ENCODE measurements at places on chromosomes 7 and 10.

DNA sequence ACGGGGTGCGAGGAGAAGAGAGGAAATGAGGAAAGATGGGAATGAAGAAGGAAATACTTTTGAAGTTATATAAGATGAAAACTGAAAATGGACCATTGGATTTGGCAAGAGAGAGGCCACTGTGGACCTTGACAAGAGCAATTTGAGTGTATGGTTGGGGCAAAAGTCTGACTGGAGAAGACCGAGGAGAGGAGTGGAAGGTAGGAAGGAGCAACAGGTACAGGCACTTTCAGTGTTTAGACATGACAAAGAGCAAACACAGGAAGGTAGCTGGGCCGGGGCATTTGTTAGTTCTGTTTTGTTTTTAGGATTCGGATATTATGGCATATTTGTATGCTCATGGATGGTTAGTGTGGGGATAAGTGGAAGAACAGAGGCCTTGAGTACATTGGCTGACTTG lies 99.4 kb downstream of the TAF3 start:
- DNase-seq = no peak

DNA sequence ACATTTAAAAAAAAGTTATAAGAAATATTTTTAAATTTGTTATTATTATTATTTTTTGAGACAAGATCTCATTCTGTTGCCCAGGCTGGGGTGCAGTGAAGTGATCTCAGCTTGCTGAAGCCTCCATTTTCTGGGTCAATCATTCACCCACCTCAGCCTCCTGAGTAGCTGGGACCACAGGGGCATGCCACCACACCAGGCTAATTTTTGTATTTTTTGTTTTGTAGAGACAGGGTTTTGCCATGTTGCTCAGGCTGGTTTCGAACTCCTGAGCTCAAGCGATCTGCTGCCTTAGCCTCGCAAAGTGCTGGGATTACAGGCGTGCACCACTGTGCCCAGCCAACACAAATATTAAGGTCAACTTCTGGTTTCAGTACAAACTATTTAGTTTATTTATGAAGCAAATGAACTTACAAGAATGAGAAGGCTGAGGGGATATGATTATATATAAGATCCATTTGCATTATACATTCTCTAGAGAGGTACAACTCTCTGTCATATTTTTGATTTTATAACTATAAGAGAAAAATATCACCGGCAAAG lies 45.9 kb upstream of the FAM133B start:
- DNase-seq = no peak

DNA sequence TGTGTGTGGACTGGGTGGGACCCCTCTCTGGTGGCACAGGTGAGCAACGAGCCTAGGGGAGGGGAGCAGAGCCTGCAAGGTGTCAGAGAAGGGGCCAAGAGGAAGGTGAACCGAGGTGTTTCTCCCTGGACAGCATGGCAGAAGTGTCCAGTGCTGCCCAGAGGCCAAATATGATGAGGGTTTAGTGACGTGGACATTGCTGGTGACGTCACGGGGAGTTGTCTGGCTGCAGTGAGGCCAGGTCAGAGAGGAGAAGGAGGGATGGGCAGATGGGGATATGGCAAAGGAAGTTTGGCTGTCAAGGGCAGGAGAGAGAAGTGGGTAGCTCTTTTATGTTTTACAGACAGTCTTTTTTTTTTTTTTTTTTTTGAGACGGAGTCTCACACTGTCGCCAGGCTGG lies 2.6 kb upstream of the ZNF853 start:
- no peak for DNase-seq

- no peak for DNase-seq
These were observed 134.7 kb downstream of the POLR1F start for GRCh38 chr7:19574131-19574530.

DNA sequence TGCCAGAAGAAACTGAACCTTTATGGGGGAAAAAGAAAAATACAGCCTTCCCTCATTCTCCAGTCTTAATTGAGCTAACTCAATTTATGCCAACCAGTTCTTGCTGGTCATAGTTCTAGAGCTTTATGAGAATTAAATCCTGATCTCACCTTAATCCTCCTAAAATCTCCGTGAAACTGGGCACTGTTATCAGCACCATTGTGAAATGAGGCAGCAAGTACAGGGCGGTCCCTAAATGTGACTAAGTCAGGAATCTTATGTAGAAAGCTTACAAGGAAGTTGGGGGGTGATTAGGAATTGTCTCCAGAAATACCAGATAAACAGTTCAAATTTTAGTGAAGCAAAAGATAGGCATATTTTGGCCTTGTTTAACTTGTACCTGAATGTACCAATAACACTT lies 10.7 kb upstream of the INSYN2A start:
- no peak for DNase-seq

- DNase-seq = no peak
These were observed 12.8 kb upstream of the IRF5 start for GRCh38 chr7:128924707-128925588.

DNA sequence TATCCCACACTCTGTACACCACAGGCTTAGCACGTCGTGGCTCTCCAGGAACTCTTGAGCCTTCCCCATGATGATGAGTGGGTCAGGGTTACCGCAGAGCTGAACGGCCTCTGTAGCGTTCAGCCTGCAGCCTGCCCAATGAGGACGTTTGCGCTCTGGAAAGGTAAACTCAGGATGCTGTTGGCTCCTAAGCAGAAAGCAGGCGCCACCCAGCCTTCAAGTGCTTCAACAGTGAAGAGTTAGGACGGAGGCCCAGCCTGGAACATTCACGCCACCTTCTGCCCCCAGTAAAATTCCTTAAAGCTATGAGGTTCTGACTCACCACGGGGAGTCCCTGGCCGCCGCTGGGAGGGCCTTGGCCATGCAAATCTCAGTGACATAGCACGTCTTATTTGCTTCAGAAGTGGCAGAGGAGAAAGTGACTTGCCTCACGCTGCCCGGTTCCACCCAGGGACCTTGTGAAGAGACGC lies 161.5 kb upstream of the SH2B2 start:
- DNase-seq = no peak

DNA sequence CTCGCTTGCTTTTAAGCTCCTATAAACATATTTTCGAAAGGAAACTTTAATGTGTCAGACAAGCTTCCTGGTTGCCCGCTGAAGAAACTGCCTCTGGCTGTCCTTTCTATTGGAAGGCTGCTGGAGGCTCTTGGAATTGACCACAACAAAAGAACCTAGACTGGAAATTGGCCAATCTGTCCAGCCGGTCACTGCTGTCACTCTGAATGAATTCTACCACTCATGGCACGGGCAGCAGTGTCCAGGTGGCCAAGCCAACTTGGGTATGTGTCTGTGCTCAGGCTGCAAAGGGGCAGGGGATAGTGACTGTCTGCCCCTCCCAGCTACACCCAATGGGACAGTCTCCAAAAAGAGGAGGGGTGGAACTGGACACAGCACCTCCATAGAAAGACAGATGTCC lies 57.6 kb downstream of the CDH23 start:
- no peak for DNase-seq

DNA sequence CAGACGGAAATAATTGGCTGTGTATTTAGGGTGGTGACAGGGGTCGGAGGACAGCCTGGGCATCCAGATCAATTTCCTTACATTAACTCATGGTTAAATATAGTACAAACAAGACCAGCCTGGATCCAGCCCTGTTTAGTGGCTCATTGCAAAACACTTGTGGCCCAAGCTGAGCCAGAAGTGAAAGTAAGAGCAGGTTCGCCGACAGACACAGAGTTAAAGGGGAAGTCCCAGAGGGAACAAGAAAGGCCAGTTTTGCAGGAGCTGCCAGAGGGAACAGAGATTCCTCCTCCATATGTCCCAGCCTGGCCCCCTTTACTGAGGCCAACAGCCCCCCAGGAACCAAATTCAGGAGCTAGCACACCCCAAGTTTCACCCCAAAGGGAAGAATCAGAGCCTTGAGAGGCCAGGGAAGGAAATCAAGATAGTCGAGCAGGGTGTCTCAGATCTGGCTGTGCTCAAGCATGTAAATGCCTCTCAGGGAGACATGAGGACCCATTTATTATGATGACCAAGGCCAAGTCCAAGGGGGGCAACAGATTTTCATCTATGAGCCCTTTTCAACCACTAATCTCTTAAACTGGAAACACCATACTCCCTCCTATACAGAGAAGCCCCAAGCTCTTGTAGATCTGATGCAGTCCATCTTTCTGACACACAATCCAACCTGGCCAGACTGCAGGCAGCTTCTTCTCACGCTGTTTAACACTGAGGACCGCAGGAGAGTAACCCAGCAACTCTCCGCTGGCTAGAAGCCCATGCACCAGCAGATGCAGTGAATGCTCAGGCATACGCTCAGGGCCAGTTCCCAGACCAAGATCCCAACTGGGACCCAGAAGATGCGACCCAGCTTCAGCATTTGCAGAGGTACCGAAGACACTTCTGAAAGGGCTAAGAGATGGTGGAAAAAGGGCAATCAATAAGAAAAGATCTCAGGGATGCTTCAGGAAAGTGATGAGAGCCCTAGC lies 15.9 kb upstream of the ADCK2 start:
- DNase-seq = no peak

DNA sequence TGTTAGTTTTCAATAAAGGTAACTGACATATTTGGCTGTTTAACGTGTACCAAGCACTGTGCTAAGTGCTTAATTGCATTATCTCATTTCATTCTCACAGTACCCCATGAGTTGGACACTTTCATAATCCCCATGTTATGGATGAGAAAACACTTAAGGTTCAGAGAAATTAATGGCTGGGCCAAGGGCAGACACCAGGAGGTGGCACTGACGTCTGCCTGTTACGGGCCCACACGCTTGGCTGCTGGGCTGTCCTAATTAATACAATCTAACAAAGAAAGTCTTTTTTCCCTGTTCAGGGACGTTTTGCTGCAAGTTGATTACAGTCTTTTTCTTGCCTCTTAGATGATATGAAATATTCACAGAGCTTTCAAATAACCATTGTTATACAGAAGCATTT lies 16.1 kb downstream of the DYDC2 start:
- DNase-seq = no peak

DNA sequence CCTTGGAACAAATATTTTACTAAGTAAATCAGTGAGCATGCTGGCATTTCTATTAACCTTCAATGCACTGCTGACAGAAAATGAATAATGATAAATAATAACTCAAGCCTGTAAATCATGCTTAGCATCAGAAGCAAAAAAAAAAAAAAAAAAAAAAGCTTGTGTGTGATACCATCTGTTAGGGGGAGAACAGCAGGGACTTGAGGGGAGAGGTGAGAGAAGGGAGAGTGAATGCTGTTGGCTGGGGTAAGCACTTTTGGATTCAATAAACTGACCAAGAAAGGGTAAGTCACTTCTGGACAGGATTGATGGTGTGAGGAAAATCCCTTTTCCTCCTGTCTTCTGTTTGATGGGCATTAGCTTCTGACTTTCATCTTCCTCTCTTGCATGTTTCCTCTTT lies 996.4 kb downstream of the KCNMA1 start:
- no peak for DNase-seq

DNA sequence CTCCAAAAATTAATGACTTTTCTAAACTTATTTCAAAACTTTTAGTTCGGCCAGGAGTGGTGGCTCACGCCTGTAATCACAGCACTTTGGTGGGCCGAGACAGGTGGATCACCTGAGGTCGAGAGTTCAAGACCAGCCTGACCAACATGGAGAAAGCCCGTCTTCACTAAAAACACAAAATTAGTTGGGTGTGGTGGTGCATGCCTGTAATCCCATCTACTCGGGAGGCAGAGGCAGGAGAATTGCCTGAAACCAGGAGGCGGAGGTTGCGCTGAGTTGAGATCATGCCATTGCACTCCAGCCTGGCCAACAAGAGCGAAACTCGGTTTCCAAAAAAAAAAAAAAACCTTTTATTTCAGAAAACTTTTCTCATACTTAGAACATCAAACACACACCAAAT lies 8.3 kb downstream of the NAMPT start:
- DNase-seq = no peak

DNA sequence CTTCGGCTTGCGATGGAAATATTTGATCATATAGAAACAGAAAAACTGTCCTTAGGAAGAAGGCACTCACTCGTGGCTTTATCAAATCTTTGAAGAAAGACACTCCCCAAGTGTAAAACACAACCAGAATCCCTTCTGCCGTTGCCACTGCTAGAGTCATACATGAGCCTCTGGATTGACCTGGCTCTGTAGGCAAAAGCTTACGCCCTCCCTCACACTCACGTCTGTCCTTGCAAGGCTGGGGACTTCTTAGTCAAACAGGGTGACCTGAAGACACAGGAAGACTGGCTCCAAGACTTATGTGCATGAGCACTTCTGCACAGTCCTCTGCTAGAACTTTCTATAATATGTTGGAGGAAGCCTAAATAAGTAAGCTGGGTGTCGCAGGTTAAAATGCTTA lies 135.4 kb upstream of the MDFIC start:
- DNase-seq = no peak

- no peak for DNase-seq
These were observed 104.7 kb downstream of the TMEM178B start for GRCh38 chr7:141178486-141179135.

- no peak for DNase-seq
These were observed 124.2 kb upstream of the WDR11 start for GRCh38 chr10:120727001-120727400.

DNA sequence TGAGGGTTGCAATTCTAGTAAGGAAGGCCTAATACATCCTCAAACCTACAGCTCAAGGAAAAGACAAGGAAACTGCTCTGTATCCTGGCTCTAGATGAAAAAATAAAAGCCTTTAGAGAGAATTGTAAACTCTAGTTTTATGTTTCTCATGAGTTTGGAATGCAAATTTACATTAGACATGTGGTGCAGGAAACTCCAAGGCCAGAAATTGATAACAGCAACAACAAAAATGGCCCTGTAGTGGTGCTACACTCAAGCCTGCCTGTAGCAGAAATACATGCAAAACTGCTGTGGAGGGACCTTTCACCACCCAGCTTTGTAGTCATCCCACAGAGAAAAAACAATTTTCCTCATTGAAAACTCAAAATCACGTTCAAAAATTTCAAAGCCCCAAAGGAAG lies 546.7 kb upstream of the LRRN3 start:
- no peak for DNase-seq

- DNase-seq = no peak
These were observed 451.9 kb downstream of the KCNMA1 start for GRCh38 chr10:77185696-77186095.

DNA sequence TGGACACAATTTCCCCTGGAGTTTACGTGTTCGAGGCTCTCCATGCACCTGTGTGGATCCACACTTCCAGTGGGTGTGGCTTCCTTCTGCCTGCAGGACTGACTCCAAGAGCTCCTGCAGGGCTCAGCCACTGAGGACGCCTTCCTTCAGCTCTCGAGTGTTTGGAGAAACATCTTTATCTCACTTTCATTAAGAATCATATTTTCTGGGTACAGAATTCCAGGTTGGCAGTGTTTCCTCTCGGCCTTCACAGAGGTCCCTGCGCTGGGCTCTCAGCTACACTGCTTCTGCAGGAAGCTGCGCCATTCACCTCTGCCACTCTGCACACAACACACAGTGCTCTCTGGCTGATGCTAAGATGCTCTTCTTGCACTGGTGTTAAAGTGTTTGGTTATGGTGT lies 69.9 kb upstream of the NKX6-2 start:
- DNase-seq = no peak

Measured in effector CD8-positive, alpha-beta T cell (primary cell).